Hematopoietic multipotent progenitor cell treated with erythropoietin and hydrocortisone succinate and interleukin-3 and kit ligand, for 8 days (in vitro differentiated cells): ENCODE measurements at places on chromosomes 2 and 18.

- no peak for DNase-seq
These were observed 130.0 kb upstream of the CCDC195 start for GRCh38 chr2:224846161-224846560.

DNA sequence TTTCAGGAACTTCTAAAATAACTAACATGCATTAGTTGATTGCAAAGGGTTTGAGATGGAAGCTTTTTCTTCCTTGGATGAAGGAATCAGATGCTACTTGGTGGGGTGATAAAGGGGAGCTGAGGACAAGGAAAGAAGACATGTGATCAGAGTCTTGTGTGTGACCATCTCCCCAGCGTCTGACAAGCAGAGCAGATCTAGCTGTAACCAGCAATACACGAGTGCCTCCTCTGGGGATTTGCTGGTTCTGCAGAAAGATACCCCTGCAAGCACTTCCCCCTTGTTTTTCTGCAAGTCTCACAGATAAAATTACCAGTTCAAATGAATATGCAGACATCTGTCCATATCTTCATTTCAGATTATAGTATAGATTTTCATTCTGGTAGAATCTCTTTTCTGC, 2.7 kb downstream of the CDH7 start:
- peak; percentile 65 for DNase-seq

DNA sequence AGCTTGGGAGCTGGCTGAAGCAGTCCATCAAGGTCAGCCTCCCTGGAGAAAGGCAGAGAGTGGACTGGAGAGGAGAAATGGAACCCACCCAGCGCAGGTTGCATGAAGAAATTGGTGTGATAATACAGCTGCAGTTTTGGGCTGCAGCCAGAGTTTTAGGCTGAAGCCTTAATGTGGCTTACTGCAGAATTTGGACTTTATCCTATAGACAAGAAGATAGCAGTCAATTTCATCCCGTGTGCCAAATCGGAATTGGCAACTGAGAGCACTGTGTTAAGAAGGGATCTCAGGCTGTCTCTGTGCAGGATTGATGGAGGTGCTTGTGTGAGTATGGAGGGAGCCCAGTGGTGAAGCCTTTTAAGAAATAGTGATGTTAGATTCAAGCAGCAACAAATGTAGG, 7.5 kb downstream of the SGPP2 start:
- DNase-seq, result no peak

DNA sequence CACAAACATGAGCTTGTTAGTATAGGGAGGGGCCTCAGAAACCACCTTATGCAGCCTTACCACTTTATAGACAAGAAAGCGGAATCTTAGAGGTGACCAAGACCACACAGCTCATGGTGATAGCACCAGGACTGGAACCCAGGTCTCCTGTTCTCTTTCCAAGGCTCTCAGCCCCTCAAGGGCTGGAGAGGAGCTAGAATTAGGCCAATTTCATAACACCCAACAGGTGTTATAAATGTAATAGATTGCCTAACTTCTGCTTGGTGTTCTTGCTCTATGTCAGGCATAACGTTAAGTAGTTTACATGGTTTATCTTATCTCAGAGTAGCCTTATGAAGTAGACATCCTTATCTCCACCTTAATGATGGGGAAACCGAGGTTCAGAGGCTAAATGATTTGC, 42.9 kb downstream of the RPL37A start:
- DNase-seq, result no peak

- DNase-seq, result peak; percentile 10
These were observed 68.8 kb downstream of the DOK6 start for GRCh38 chr18:69469444-69469919.

DNA sequence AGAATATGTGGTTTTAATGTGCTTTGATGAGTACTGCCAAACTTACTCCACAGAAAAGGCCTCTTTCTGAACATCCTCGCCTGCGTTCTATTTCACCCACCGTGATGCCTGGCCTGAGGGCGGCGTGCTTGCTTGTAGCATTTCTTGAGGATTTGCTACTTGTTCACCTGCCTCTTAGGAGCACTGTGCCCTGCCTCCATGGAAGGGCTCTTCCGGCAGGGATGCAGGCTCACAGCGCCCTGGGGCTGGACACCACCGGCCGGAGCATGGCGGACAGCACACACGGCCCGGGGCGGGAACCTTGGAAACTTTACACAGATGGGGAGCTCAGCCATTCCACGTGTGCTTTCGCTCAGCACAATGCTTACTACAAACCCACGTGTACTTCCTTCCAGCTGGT, 37.1 kb downstream of the ANO7 start:
- no peak for DNase-seq

GRCh38 chr2:208369091-208369490, 37.5 kb upstream of the PTH2R start:
- DNase-seq, result no peak

DNA sequence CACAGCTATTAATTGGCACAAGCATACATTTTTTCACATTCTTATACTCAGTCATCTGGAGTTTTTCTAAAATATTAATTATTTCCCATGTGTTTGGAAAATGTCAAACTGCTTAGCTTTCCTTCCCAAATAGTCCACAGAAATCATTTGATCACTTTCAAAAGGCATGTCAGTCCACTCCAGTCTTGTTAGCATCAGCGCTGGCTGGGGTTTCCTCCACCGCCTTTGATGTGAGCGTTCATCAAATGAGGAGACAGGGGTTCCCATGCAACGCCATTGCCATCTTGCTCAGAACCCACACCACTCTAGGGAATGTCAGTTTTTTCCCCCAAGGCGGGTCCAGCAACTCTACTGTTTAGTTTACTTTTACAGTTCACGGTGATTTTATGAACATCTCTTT, 13.1 kb upstream of the RAX start:
- DNase-seq, result no peak

DNA sequence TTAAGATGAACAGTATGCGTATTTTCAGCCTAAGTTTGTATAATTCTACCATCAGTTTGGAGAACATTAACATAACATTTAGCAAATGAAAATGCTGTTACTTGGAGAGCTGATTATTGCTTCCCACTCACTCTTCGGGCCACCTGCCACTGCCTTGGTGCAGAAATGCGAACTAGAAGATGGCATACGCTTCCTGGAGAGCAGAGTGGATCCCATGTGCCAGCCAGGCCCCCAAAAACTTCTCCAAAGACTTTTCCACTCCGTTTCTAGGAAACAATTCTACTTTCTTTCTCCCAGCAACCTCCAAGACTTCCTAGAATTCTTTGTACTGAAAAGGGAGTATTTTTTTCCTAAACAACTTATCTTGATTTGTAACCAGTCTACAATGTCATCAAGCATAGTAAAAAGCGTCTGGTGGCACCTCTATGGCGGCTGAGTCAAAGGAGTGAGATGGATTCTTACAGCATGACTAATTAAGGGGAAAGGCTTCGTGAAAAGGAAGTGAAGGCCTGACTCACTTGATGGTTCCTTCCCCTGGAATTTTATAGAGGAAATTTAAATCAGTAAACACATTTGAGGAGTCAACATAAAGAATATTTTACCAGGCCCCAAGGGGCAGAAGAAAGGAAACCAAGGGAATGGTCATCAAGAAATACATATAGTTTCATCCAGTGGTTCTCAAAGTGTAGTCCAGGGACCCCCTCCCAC, 36.6 kb downstream of the FEZ2 start:
- DNase-seq, result no peak

DNA sequence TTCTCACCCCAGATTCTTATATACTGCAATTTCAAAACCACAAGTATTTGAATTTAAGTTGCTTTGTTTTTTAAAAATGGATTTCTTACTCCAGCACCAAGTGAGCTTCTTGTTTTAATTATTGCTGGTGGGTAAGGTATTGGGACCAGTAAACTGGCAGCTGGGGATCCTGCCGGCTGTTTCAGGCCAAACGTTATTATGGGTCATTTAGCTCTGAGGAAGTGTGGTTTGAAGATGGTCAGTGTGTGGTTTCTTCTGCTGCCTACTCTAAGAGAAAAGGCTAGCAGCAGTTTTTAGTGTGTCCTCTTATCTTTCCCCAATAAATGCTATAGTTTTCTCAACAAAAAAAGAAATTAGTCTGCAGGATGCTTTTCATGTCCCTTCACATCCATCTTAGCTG, 30.6 kb downstream of the CFAP221 start:
- DNase-seq, result no peak

DNA sequence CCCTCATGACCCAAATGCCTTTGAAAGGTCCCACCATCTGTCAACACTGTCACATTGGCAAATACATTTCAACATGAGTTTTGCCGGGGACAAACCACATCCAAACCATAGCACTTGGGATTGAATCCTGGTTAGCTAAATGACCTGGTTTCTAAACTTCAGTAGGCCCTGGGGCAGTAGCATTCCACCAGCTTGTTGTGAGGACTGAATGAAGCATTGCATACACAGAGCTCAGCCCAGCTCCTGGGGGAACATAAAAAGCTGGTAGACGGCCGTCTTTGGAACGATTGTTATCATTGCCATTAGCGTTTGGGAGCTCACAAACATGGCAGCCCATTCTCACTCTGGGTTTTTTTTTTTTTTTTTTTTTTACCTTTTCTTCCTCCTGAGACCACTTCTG, 57.5 kb upstream of the CXCR4 start:
- no peak for DNase-seq

DNA sequence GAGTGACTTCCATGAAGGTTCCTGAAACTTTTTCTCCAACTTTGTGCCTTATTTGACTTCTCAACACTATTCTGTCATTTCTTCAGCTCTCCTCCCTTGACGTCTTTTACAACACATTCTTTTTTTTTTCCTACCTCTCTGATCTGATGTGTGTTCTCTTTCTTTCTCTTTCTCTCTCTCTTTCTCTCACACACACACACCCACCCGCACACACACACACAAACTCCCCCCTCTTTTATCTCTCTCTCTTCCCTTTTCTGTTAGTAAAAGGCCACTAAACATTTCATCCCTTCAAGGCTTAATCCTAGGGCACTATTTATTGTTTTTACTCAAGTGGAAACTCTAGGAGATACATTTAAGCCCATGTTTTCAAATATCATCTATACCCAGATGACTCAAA, 107.8 kb upstream of the CNTNAP5 start:
- no peak for DNase-seq

DNA sequence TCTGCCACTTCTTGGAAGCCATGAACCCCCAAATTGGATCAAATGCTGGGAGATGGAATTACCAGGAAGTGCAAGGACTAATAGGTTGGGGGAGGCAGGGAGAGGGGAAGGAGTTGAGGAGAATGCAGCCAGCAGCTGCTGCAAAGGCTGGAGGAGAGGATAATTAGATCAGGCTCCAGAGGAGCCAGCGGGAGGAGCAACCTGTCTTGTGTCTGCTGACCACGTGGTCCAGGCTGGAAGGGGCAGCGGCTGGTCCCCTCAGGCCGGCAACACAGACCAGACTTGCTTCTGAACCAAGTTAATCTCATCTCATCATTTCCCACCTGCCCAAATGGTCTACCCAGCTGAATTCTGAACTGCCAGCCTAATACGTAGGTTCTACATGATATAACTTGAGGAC, 68.3 kb downstream of the MRO start:
- DNase-seq, result no peak

GRCh38 chr2:37602040-37602439, 69.4 kb downstream of the CDC42EP3 start:
- DNase-seq, result no peak

DNA sequence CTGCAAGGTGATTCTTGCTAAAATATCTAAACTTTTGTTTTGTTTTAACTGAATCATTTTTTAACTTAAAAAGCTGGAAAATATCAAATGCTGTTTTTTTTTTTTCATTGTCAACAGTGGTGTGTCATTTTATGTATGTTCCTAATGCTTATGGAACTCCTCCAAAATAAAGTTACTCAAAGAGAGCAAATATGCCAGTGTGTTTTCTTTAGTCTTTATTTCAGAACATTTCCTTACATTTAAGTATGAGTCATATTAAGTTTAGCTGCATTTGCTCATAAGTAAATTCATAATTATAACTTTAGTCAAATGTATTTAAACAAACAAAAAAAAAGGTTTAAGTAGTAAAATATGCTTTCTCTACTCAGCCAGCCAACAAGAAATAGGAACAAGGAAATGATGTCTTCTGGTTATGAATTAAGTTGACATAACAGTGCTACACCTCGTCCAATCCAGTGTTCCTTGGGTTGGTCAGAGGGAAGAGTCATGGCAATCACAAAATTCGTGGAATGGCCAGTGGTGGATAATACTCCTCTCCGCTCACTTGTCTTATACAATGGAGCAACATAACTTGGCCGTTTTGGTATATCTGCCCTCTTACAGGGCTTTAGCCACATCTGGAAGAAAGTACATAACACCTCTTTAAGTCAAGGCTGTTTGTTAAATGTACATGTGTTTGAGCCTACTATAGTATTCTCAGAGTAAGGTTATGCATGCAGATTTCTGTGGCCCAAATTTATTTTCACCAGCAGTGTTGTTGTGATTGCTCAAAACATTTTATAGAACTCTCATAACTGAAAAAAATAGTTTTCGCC, 80.7 kb downstream of the SLC39A10 start:
- DNase-seq, result no peak

- no peak for DNase-seq
These were observed 15.9 kb upstream of the WIPF1 start for GRCh38 chr2:174613531-174613930.

DNA sequence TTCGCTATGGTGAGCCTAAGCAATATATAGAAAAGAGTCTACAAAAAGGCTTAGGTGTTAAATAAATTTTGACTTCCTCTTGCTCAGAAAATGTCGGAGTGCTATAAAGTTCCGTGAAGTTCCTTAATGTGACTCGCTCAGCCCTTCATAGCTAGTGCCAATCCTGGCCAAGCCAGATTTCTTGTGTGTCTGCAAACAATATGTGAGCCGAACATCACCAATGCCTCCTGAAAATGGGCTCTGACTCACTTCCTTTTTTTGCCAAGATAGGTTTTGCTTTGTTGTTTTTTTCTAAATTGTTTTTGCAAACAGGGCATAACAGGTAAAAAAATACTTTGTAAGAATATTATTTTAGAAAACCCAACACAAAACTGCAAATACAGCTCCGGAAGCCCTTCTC, 26.1 kb downstream of the CDC42EP3 start:
- no peak for DNase-seq

GRCh38 chr18:44130376-44130942, 550.2 kb upstream of the SETBP1 start:
- DNase-seq, result peak; percentile 39

- no peak for DNase-seq
These were observed 83.7 kb upstream of the SLC1A4 start for GRCh38 chr2:64905338-64906024.

DNA sequence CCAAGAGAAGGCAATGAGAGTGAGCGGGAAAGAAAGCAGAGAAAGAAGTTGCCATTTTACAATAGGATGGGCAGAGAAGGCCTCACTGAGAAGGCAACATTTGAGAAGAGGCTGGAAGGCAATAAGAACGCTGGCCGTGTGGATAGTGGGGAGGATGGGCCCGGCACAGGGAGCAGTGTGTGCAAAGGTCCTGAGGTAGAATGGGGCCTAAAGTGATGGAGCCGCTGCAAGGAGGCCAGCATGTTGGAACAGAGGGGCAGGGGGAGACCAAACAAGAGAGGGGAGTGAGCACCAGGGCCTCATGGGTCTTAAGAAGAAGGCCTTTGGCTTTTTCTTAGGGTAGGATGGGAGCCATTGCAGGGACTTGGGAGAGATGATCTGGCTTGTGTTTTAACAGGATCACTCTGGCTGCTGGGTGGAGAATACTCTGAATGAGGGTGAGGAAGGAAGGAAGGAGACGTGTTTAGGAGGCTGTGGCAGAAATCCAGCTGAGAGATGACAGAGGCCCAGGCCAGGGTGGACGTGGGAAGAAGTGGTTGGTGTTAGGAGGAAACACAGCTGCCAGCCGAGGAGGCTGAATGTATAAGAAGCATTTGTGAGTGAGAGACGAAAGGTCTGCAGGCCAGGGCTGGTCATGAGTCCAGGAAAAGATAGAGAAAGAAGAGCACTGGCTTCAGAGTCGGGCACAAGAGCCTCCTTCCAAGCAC, 159.8 kb downstream of the KLHL29 start:
- no peak for DNase-seq
